Stimulated activated CD8-positive, alpha-beta memory T cell treated with anti-CD3 and anti-CD28 coated beads, Interleukin-2, amount 100 ng/mL, for 1 hour (primary cell): ENCODE measurements at places on chromosomes 11 and 22.

GRCh38 chr11:7494086-7494745 lies 8.9 kb downstream of the OLFML1 start:
- DNase-seq, result no peak

DNA sequence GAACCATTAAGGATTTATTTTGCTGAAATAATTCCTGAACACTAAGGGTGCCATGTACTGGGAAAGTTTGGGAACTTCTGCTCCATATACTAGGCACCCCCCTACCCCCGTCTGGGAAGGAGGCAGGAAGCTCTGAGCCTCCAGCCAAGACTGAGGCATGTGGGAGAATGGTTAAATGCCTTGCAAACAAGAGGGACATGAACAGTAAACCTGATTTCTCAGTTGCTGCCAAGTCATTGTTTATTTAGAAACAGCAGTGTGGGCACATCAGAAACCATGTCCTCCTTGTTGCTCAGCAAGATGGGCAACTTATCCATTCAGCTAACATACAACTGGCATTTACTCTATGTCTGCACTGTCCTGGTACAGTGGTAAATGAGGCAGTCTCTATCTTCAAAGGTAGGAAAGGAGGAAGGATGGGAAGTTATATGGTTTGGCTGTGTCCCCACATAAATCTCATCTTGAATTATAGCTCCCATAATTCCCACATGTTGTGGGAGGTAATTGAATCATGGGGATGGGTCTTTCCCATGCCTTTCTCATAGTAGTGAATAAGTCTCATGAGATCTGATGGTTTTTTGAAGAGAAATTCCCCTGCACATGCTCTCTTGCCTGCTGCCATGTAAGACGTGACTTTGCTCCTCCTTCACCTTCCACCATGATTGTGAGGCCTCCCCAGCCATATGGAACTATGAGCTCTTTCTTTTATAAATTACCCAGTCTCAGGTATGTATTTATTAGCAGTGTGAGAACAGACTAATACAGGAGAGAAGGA lies 459.1 kb downstream of the MIAT start:
- no peak for DNase-seq

DNA sequence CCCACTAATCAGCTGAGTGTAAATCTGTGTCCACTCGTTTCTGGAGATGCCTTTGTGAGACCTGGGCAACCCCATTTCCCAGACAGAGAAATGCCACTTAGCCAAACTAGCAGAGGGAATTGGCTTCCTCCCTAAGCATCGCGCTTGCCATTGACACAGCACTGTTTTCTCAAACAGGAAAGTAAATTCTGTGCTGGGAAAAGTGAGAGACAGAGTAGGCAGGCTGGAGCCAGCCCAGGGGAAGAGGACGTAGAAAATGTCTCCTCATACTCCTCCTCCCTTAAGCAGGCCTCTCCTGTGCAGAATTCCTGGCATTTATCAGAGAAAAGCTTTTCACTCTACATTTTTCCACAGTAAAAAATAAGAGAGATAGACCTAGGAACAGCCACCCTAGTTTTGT lies 99.1 kb upstream of the AMOTL1 start:
- no peak for DNase-seq

DNA sequence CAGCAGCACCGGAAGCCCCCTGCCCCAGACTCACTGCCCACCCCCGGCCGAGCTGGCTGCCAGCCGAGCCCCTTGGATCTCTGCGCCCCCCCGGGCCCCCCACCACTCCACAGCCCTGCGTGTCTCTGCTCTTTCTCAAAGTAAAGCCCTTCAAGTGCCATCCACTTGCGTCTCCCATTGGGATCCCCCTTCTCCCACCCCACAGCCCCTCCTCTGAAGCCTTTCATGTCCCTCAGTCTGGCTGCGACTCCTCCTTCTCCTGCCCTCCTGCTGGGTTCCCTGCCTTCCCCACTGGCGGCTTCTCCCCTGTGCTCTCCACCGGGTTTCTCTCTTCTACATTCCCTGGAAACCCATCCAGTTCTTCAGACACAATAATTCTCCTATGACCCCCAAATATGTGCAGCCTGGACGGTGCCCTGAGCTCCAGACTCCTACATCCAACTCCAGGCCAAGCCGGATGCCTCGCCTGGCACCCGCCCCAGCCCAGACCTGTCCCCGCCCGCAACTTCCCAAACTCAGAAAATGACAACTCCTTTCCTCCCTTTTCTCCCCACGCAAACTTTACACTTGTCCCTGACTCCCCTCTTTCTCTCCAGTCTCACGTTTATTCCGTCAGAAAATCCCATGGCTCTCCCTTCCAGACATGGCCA lies 108.9 kb downstream of the WNT7B start:
- DNase-seq, result no peak

- DNase-seq, result no peak
Measured at GRCh38 chr11:58919561-58919960, 19.7 kb upstream of the GLYATL1 start.
